ENCODE measurements at places on chromosomes 12 and 14. TPM values are rescaled to one million over a fixed set of nuclear protein-coding genes. Genes with fewer than 3 reads are reported as not detected.

Gene TROAP
- total RNA-seq: 0.60 TPM

Gene TAS2R8
- total RNA-seq: not detected

GRCh38 chr12:57467212-57467874 is 7.8 kb downstream of the GLI1 start:
- no peak for DNase-seq

Gene DDX11
- 16.4 TPM for total RNA-seq

- no peak for DNase-seq
Measured at GRCh38 chr12:104600790-104601739, 144.3 kb downstream of the CHST11 start.

DNA sequence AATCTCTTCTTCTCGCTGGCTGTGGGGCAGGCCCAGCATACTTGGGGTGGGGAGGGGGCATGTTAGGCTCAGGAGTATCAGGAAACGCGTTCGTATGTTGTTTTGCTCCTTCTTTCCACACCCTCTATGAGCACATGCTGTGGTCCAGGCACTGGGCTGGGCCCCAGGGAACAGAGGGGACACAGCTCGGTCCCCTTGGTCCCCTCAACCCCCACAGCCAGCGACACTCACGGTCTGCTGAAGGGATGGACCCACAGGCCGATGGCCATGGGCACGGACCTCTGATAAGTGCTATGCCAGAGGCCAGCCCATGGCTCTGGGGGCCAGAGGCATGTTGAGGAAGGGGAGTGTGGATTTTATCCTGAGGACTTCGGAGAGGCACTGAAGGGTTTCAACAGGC is 6.2 kb downstream of the IFI27 start:
- no peak for DNase-seq

DNA sequence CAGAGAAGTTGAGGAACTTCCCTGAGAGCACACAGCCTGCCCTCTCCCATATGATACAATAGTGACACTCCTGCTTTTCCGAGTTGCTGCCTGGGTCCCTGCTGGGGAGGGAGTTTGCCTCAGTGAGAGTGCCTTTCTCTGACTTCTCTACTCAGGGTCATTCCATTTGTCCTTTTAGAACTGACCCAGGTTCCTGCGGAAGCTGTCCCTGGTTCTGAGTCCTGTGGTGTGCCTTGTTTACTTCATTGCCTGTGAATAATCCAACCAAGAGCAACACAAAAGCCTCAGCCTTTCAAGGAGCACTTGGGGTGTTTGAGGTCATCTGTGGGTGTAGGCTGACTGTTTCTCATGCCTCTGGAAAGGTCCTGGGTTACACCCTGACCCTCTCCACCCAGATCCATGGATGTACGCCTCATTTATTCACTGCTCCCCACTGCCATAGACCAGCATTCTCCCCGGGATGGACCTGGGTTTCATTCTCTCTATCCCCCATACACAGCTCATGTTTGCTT is 13.6 kb downstream of the SERPINA1 start:
- no peak for DNase-seq

DNA sequence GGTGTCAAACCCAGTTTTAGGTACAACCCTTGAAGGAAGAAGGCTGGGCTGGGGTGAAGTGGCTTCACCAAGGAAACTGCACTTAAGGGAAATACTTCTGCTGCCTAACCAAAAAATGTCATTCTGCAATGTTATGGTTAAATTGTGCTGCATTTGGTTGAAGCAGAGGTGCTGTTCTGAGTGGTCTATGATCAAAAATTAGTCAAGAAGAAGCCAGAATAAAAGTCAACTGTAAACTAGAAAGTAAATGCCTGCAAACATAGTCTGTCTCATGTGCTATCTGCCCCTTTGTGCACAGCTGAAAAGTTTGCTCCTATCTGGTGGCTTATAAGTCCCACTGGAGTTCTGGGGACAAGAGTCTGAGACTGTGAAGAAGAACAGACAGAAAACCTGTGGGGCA is 158.8 kb downstream of the C12orf42 start:
- DNase-seq: no peak

Gene DNAJC22
- 0.05 TPM for total RNA-seq

DNA sequence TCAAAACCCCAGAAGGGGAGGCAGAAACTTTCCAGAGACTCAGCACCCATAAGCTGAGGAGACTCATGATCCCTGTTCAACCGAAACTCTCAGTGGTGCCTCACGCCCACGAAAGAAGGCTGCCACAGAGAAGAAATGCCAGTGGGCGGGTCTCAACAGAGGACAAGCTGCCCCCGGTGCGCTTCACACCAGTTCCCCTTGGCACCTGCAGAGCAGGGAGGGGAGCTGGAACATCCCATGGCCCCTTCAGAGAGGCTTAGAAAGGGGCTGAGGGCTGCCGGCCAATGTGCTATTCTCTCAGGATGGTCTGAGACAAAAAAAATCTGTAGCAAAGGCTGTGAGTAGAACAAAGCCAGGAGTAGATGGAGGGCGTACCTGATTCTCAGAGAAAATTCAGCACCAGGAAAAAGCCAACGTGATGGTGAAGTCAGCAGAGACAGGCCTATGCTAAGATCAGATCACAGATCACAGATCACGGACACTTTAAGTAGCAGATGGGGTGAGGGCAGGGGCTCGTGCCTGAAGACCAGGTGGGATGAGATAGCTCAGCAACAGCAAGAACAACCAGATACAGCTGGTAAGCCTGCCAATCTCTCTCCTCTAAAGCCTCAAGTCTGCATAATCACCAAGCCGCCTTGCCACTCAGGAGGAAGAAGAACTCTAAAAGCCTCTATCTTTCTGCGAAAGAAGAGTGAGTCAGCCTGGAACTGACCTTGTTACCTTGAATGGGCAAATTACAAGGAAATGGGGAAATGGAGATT is 206.4 kb upstream of the GRIP1 start:
- DNase-seq: no peak
